Nucleus accumbens (tissue), 56 donors: ENCODE measurements at places on chromosomes 2 and 18.

- no peak for DNase-seq
Observed at GRCh38 chr2:26735097-26735496, 29.0 kb upstream of the SLC35F6 start.

- no peak for DNase-seq
Observed at GRCh38 chr2:102181919-102182635, 4.7 kb upstream of the IL1RL2 start.

DNA sequence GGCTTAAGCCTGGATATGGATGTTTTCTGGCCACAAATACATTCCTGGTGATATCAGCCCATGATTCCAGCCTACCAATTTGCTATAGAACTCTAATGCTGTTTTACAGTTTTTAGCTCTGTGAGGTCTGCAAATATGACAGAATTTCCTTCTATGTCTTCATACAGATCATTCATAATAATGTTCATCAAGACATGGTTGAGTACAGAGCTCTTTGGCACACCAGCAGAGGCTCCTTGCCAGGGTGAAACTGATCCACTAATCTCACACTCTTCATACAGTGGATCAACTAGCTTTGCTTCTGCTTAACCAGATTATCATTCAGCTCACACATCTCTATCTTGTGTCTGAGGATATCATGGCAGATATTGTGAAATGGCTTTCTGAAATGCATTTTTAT is 672.1 kb downstream of the STK39 start:
- DNase-seq: no peak

DNA sequence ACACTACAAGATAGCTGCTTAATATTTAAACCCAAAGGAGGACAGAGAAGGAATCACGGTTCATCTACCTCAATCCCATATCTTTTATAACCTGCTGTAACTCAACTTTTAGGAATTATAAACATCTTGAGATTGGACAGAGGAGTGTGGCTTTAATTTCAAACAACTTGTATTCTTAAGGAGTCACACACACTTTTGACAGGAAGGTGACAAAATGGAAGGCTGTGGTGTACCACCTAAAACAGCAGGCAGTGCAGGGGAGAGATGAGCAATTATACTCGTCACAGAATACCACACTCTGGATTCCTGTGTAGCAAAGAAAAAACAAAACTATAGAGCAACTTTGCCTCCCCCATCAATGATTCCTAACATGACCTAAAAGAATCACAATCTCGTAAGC is 194.8 kb downstream of the ZEB2 start:
- DNase-seq: no peak

- DNase-seq: peak; percentile 50
Observed at GRCh38 chr2:174013315-174013751, 48.2 kb upstream of the SP3 start.

- DNase-seq: peak; percentile 25
Observed at GRCh38 chr2:199462956-199463692, 5.4 kb upstream of the SATB2 start.

DNA sequence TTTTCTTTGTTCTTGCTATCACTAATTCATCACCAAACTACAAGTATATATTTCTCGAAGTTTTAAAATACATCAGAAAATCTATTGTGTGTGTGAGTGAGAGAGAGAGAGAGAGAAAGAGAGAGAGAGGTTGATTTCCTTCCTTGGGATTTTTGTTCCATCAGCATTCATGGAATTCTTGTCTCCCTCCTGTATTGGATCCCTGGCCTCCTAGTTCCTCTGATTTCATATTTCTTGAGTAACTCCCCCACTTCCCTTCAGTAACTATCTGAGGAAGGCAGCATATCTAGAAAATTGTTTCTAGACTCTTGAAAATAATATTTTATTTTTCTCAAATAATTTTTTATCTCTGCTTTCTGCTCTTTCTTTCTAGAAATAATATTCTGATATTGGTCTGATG is 13.3 kb upstream of the ACTR2 start:
- DNase-seq: no peak

DNA sequence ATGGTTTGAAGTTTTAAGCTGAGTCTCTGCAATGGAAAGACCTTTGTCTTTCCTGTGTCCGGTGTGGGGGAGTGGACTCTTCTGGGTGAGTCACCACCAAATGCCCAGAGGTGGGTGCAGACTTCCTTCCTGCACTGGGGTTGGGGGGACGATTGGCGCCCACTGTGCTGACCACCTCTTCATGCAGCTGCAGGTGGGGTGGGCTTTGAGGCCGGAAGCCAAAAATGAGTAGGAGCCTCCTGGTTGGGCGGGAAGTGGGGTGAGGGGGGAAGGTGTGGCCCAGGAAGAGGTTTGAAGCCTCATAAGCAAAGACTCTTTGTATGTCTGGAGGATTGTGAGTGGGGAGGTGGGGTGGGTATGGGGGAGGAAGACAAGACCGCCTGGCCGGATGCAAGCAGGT is 27.6 kb downstream of the PAX8 start:
- DNase-seq: no peak

DNA sequence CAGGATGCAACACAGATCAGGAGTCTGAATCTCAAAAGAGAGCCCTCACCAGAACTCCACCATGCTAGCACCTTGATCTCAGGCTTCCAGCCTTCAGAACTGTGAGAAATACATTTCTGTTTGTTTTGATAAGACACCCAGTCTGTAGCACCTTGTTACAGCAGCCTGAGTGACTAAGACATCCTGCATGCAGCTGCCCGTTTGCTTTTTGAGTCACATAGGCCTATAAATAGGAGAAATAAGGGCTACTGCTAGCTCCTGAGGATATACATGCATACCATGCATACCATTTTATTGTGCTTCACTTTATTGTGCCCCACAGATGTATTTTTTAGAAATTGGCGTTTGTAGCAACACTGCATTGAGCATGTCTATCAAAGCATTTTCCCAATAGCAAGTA is 337.8 kb downstream of the CDH2 start:
- no peak for DNase-seq
